ENCODE measurements at places on chromosomes 16 and 17.

GRCh38 chr16:72785886-72786285 lies 262.0 kb downstream of the ZFHX3 start:
- DNase-seq: no peak

DNA sequence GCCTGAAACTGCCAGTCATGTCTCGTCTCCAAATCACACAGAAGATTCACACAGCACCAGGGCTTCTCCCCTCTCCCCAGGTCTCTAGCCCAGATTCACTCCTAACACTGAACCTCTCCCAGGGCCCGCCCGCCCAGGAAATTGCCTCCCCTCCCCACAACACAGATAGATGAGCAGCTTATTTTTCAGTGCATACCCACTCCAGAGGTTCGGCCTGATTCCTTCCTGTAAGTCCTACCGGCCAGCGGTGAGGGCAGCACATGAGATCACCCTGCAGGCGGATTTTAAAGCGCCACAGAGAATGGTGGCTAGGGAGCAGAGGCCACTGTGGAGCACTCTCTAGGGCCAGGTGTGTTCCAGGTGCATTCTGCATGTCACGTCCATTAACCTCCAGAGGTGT lies 301.8 kb downstream of the IRF8 start:
- no peak for DNase-seq

- DNase-seq: no peak
These were observed 2.0 kb downstream of the CORO7 start for GRCh38 chr16:4414187-4414917.

- no peak for DNase-seq
These were observed 15.9 kb downstream of the ZC3H7A start for GRCh38 chr16:11780991-11781680.

DNA sequence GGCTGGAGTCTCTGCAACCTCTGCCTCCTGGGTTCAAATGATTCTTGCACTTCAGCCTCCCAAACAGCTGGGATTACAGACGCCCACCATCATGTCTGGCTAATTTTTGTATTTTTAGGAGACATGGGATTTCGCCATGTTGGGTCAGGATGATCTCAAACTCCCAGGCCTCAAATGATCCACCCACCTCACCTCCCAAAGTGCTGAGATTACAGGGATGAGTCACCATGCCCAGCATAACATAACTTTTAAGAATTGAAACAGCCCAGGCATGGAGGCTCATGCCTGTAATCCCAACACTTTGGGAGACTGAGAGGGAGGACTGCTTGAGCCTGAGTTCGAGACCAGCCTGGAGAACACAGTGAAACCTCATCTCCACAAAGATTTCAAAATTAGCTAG lies 2.5 kb downstream of the RSL1D1 start:
- DNase-seq: no peak

DNA sequence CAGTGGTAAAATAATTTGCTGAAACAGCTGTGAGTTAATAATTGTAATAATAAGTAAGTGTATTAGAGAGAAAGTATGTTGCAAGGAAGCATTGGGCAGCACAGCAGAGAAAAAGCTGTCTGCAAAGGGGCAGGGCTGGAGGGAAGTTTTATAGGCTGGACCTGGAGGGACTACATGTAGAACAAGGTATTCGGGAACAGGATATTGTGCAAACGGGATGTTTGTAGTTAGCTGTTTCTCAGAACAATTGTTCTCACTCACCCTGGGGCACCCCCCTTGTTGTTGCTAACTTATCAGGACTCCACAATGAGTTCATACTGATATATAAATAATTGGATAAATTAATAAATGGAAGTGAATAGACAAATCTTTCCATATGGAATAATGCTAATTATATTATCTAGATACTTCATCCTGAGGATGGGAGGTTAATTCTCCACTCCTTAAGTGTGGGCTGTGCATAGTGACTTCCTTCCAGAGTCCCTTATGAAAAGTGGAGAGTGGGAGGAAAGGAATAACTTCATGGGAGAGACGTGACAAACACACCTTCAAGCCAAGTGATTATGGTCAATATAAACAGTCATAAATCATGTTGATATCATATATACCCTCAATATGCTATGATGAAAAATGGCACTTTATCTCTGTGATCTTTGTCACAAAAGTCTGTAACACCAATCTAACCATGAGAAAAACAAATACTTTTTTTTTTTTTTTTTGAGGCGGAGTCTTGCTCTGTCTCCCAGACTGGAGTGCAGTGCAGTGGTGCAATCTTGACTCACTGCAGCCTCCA lies 85.4 kb downstream of the PPM1E start:
- no peak for DNase-seq

- DNase-seq: no peak
These were observed 8.6 kb upstream of the CCL2 start for GRCh38 chr17:34246446-34246845.

- DNase-seq: no peak
These were observed 68.7 kb upstream of the MARCHF10 start for GRCh38 chr17:62876673-62877405.

DNA sequence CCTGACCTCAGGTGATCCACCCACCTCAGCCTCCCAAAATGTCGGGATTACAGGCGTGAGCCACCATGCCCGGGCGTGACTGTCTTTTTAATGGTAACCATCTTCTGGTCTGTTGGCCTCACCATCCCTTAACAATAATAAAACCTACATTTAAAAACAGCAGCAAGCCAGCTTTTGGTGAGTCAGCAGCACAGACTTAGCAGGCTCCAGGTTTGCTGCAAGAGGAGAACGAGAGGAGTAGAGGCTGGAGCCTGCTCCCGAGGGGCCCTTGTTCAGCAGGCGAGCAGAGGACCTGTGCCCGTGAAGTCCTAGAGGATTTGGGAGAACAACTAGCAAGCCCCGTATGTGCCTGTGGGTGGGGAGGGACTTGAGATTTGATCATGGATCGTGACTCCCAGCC lies 35.7 kb downstream of the MYH13 start:
- DNase-seq: no peak

- no peak for DNase-seq
These were observed 13.3 kb downstream of the CNEP1R1 start for GRCh38 chr16:50038286-50038685.

DNA sequence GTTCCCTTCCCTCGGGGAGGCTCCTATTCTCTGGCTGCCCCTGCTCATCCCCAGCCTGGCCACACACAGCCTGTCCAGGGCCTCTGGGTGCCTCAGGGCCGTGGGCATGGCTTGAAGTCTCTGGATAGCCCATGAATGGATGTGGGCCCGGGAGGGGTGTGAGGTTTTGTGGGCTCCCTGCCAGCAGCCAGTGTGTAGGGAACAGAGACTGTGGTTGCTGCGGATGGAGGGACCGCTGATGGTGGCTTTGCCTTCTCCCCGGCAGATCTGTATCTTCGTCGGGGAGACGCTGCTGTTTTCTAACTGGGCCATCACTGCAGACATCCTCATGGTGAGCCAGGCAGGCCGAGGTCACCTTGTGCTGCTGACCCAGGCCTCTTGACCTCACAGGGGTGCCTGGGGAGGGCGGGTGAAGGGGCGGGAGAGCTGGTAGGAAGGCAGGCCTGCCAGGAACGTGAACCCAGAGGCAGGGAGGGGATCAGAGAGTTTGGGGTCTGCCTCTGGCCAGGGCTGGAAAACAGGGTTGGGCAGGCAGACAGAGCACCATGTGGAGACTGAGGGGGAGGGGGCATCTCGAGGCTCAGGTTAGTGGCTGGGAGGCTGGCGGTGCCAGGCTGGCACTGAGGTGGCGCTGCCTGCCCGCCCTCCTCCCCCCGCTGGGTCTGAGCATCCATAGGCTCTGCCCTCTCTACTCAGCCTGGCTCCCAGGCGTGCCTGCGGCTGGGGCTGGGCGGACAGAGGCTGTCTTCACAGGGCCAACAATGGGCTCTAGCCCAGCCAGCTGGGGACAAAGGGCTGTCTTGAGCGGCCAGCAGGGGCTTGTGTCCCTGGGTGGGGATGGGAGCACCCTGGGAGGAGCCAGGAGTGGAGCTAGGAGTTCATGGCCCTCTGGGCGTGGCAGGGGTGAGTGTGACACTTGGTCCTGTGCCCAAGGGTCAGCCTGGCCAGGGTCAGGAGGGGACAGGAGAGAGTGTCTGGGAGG lies 21.4 kb downstream of the MYBBP1A start:
- no peak for DNase-seq

- DNase-seq: peak; percentile 55
These were observed 504 bp downstream of the MAZ start for GRCh38 chr16:29806641-29807425.

DNA sequence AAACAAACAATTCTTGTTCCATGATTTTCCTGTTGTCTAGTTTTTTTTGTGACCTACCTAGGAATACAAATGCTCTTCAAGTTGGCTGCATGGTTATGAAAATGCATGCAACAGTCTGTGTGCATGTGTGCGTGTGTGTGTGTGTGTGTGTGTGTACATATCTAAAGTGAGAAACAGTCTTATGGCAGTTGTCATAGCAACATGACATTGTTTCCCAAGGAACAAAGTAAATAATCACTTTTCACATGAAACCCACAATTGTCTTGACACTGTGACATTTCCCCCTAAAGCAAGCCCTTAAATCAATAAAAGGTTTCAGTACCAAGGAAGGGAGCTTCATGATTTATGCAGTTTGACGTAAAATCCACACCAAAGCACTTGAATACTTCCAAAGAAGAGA lies 758.4 kb downstream of the CDH8 start:
- DNase-seq: no peak

- DNase-seq: no peak
These were observed 31.2 kb downstream of the TOM1L2 start for GRCh38 chr17:17941015-17941414.

GRCh38 chr17:22507823-22508222 lies 815.5 kb downstream of the KCNJ18 start:
- DNase-seq: no peak

DNA sequence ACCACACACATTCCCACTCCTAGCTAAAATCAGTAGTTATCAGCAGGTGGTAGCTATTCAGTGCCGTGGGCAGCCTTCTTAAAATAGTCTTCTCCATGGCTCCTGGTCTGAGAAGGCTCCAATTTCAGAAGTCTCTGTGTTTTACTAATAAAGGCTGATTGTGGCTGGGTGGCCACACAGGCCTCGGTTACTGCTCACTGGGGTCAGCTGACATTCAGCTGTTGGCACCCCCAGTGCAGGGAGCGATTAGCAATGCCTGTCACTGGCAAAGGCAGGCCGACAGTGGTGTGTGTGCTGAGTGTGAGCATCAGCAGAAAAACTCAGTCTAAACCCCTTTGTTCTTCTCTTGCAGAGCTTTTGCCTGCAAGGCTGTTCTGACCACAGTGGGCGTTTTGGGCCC lies 16.6 kb upstream of the DBNDD1 start:
- DNase-seq: no peak

DNA sequence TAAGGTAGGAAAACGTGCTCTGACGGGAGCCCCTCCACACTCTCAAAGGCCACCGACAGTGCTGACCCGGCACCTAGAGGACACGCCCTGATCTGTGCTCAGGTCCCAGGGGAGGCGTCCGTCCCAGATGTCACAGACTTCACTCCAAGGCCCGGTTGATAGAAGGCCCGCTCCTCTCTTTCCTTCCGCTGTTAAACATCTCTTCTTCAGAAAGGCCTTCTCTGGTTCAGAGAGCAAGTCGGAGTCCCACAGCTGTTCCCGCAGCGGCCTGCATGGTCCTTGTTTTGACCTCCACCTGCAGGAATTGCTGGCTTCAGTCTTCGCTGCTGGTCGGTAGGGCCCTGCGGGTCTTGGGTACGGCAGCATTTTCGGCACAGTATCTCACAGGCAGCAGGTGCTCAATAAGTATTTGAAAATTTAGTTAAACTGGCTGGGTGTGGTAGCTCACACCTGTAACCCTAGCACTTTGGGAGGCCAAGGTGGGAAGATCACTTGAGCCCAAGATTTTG lies 88.5 kb downstream of the MRC2 start:
- no peak for DNase-seq

- DNase-seq: no peak
These were observed 2.5 kb upstream of the HELZ start for GRCh38 chr17:67247416-67247900.

- DNase-seq: no peak
These were observed 11.0 kb upstream of the C16orf74 start for GRCh38 chr16:85761861-85762260.

- DNase-seq: peak; percentile 68
These were observed 17.4 kb upstream of the C17orf107 start for GRCh38 chr17:4881761-4882555.

- DNase-seq: no peak
These were observed 136.9 kb downstream of the IRF8 start for GRCh38 chr16:86035906-86036305.

DNA sequence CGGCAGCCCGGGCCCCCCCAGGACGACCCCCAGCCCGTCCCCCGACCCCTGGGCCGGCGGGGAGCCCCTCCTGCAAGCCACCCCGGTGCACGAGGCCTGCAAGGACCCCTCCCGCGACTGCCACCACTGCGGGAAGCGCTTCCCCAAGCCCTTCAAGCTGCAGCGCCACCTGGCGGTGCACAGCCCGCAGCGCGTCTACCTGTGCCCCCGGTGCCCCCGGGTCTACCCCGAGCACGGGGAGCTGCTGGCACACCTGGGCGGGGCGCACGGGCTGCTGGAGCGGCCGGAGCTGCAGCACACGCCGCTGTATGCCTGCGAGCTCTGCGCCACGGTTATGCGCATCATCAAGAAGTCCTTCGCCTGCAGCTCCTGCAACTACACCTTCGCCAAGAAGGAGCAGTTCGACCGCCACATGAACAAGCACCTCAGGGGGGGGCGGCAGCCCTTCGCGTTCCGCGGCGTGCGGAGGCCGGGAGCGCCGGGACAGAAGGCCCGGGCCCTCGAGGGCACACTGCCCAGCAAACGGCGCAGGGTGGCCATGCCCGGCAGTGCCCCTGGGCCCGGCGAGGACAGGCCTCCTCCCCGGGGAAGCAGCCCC lies 15.6 kb upstream of the ZFPM1 start:
- DNase-seq: peak; percentile 57

DNA sequence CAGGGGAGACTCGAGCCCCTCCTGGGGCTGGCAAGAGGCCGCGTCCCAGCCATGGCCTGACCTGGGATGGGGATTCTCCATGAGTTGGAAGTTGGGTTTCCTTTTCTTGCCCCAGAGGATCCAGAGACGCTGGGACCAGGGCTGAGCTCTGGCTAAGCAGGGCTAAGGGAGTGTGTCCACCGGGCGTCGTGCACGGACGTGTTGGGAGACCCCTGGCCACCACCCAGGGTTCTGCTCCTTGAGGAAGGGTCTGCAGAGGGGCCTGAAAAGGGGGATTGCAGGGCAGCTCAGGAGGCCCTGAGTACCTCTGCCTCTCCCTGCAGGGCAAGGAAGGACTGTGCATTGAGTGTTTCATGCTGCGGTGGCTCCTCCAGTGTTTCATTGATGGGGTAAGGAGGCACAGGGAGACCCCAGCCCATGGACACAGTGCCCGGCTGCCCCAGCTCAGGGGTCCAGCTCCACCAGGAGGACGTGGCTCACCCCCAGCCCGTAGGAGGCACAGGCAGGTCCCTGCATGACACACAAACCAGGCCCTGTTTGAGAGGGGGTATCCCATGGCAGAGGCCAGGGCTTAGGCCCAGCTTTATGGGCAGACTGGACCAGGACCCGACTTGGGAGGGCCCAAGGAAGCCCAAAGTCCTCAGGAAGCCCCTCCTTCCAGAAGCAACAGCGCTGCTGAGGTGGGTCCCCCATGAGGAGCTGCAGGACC lies 47.5 kb downstream of the USP22 start:
- no peak for DNase-seq

DNA sequence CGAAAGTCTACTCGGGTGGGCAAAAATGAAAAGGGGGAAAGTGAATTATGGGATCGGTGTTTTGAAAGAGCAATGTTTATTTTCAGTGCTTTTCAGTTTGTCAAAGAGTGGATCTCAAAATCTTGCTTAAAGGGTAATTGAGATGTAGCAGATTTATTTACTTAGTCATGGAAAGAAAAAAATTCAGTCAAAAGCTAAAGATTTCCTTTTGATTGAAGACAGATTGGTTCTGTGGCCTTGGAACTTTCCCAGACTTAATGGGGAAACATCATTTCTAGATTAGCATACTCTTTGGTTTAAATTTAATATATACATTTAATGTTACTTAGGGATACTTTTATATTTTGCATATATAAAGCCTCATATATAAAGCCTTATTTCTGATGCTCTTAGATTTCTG lies 20.6 kb downstream of the PRKAR1A start:
- DNase-seq: no peak

All from hematopoietic multipotent progenitor cell treated with erythropoietin and hydrocortisone succinate and interleukin-3 and kit ligand, for 15 days (in vitro differentiated cells).